ENCODE measurements at places on chromosomes 4 and X.

DNA sequence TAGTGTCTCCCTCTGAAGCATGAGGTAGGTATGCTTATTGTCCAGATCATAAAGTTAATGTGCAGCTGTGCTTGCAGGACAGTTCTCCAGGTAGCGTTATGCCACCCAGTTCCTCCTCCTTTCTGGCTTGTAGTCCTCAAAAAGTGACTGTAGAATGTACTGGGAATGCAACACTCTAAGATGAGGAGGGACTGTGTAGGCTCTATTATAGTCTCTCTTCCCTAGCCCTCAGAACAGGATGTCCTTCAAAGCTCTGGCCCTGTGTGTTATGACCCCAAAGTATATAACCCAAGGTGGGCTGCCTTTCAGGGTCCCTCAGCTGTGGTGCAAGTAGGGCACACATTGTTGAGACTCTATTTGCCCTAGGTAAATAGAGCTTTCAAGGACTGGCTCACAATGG is 20.8 kb upstream of the MANBA start:
- DNase-seq, result no peak

DNA sequence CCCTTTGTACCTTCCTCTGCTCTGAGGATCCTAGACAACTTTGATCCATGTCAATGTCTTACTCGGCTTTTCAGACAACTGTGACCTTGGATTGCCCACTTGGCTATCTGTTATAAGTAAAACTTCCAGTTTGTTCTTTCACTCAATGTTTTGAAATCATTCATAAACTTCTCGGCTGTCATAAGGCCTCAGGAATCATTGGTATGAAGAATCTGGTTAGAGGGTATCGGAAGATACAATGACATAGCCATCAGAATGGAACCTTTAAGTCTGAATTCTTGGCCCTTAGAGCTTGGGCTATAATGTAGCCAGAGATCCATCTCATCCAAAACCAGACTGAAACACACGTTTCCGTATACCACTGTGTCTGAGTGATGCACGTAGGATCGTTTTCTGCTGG is 59.0 kb upstream of the WDR1 start:
- DNase-seq, result no peak

DNA sequence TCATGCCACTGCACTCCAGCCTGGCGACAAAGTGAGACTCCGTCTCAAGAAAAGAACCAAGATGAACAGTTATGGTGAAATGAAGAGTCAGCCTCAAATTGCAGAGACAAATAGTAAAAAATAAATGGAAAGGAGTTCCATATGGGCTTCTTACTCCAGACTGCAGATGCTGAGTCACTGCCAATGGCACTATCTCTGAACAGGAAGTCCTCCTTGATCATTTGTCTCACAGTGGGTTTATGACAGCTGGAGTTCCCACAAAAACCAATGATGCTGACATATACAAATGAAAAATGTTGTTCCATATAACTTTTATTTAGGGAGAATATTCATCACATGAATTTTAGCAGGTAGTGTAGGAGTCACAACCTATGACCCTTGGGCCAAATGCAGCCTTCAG is 631.6 kb downstream of the PCDH18 start:
- no peak for DNase-seq

GRCh38 chrX:152930516-152930915 is 32.6 kb downstream of the ZNF185 start:
- DNase-seq, result no peak

GRCh38 chr4:183260491-183261151 is 59.5 kb downstream of the CLDN22 start:
- DNase-seq, result no peak

DNA sequence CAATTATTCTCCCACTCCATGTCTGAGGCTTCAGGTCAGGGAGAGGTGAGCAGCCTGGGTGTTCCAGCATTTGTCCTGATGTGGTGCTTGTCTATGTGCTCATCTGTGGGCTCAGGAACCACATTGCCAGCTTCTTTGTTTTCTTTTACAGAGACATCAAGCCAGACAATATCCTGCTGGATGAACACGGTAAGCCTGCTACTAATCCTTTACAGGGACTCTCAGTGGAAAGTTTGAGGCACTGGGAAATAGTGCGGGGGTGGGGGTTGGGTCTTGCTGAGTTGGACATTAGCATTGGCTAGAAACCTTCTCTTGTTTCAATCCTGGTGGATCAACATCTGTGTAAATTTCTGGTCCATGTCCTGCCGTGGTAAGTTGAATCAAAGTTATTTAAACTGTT is 310.3 kb downstream of the EVC2 start:
- no peak for DNase-seq

DNA sequence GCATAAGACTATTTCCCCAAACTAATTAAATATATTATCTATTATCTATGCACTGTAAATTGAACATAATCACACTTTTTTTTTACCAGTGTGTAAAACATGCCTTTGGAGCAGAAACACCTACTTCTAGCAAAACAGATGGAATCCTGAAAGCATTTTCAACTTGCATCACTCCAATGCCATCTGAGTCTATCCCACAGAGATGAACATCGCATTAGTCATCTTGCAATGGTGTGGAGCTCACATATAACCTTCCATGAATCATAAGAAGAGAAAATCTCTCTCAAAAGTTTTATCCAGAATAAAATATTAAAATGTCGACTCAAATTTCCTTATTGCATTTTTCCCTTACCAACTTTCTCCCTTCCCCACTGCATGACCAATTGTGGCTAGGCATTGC is 406.7 kb upstream of the ACTRT1 start:
- DNase-seq, result no peak

DNA sequence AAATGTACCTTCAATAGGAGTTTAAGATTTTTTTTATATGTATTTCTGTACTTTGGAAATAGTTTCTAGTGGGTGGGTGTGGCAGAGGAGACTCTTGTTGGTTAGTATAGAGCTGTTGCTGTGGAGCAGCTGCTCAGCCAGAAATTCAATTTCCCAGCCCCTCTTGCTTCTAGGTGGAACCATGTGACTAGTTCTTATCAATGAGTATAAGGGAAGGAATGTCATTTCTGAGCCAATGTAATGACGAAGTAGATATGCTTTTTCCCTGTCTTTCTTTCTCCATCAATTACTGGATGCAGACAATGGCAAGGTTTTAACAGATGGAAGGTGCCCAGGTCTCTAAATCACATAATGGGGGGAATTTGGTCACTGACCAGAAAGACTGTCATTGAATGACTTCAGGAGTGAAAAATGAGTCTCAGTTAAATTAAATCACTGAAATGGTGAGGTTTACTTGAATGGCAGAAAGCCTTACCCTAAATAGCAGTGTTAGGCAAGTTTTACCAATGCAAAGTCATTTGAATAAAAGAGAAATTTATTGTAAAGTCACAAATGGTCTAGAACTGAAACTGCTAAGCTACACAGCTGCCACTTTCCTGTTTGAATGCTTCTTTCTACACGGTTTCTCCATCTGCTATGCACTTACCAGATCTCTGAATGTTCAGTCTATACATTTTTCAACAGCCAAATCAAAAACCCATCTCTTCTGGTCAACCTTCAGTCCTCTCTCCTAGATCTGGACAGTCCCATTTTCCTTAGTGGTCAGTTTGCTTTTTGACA is 795.4 kb upstream of the MAGEB2 start:
- no peak for DNase-seq

DNA sequence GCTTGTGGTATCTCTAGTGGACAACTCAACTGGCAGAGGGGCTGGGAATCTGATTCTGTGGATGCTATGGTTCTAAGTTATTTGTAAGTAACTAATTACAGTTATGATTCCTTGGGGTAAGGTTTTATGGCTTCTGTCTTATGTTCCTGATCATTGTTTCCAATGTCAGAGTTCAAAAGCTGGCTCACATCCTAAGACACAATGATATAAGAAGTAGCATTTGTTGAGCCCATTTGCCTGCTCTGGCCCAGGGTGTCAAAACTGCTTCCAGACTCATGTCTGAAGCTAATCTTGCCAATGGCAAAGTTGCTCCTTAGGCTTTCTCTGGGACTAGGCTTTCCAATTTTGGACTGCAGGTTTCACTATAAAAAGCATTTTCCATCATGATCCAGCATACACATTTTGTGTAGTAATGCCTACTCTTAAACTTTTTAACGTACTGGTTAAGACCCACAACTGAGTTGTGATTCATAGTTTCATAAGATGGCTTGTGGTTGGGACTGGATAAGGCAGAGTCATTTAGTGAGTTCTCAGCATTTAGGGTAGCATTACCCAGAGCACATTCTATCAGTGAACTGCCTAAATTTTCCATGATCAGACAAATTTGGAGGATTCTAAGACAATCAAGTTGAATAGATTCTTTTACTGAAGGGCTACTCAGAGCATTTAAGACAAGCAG is 50.0 kb downstream of the CCNI start:
- DNase-seq, result no peak

- no peak for DNase-seq
Observed at GRCh38 chr4:121739575-121739974, 25.4 kb downstream of the SMIM43 start.

Measured in activated CD4-positive, alpha-beta memory T cell treated with anti-CD3 and anti-CD28 coated beads, Interleukin-2, amount 10 ng/mL, durations not matched to agents 7 days and 5 days (primary cell).